ENCODE measurements at places on chromosomes 2 and 18.

- DNase-seq: no peak
Measured at GRCh38 chr2:1581965-1582625, 162.2 kb downstream of the PXDN start.

DNA sequence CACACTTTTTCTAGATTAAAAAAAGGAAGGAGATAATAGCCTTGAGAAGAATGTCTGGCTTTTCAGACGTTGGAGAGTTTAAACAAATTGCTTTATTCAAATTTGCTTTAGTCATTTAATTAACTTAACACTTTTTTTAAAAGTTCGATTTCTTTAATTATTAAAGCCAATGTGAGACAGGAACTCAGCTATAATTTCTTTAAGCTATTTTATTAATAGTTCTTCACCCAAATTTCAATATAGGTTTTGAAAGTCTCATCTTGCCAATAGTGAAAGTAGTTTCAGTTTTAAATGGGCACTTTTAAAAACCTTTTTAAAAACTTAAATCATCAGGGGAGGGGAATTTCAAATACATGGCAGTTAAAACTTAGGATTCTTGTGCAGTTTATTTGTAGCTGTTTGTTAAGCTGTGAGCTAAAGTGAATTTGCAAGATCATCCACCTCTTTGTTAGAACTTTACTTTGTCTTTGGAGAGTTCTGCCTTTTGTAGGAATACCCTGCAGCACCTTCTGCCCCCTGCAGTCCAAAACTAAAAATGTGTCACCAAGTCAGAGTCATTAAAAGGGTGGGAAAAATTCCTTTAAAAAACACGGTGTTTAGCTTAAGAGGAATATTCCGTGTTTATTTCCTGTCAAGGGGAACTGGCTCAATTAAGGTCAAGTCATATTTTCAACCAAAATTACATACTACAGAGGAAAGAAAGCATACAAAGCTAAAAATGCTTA is 4.6 kb downstream of the TGIF1 start:
- DNase-seq: no peak

DNA sequence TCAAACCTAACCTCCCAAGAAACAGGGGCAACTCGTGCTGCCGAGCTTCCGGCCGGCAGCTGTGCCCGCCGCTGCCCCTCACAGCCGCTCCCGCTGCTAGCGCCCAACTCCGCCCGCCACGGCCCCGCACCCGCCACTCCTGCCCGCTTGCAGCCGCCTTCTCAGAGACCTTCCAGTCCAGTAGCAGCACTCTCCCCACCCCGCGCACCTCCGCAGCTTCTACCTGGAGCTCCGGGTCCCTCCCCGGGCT is 722 bp upstream of the C2orf15 start:
- no peak for DNase-seq

GRCh38 chr2:233372855-233373254 is 18.6 kb downstream of the DGKD start:
- no peak for DNase-seq

DNA sequence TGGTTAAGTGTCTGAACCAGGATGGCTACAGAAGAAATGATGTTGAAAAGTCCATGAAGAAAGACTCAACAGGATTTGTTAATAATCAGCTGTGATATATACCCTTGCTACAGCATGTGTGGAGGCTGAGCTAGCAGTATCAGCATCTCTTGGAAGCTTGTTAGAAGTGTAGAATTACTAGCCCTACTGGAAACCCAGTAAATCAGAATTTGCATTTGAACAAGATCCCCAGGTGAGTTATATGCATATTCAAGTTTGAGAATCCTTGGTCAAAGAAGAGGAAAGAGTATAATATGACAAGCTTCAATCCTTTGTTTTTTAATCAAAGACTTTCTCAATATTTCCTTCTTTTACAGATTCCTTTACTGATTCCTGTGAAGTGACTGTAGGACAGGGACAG is 109.0 kb upstream of the KCNJ3 start:
- no peak for DNase-seq

DNA sequence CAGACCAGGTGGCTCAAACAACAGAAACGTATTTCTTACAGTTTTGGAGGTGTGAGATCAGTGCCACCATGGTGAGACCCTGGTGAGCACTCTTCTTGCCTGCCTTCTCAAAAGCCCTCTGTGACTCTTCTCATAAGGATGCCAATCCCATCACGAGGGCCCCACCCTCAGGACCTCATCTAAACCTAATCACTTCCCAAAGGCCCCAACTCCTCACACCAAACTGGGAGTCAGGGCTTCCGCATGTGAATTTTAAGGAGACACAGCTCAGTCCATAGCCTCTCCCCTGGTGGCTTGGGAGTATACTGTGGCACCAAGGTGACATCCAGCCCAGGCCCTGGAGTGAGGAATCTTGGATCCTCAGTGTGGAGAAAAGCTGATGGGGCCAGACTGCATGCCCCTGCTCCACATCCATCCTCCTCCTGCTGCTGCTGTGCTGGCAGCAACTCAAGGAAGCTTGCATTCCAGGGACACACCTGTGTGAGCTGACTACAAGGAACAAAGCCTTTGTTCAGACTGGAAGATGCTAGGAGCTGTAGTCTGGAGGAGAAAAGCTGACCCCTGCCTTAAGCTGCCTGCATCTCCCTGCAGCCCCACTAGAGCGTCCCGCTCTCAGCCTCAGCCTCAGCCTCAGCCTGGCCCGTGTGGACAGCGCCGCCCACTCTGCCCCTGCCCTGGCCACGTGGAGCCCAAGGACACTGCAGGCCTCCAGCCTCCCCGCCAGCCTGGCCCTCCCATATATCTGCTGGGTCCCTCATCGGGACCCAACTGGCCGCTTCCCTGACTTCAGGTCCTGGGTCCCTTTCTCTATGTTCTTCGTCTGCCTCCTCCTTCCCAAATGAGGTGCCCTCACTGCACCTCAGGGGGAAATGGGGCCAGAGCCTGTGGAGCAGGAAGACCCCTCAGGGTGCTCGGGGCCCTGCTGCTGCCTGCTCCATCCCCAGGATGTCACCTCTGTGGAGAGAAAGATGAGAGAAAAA is 87.8 kb upstream of the RAB6C start:
- no peak for DNase-seq

DNA sequence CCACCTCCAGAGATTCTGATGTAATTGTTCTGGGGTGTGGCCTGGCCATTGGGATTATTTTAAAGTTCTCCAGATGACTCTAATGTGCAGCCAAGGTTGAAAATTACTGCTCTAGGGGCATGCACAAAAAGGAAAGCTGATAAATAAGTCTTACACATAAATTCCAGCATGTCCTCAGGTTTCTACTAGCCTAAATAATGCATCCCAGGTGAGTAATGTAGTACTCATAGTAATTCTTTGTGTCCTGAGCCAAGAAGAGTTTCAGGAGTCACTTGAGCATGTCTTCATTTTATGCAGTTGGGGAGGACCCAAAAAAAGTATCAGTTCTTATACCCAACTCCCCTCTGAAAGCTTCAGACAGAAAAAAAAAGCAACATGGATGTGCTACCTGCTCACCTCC is 130.1 kb upstream of the SP5 start:
- no peak for DNase-seq
